ENCODE measurements at places on chromosomes 2 and 18. TPM values are rescaled to one million over a fixed set of nuclear protein-coding genes. Genes with fewer than 3 reads are reported as not detected.

- DNase-seq = no peak
These were observed 460.7 kb upstream of the FANCL start for GRCh38 chr2:58701688-58702301.

DNA sequence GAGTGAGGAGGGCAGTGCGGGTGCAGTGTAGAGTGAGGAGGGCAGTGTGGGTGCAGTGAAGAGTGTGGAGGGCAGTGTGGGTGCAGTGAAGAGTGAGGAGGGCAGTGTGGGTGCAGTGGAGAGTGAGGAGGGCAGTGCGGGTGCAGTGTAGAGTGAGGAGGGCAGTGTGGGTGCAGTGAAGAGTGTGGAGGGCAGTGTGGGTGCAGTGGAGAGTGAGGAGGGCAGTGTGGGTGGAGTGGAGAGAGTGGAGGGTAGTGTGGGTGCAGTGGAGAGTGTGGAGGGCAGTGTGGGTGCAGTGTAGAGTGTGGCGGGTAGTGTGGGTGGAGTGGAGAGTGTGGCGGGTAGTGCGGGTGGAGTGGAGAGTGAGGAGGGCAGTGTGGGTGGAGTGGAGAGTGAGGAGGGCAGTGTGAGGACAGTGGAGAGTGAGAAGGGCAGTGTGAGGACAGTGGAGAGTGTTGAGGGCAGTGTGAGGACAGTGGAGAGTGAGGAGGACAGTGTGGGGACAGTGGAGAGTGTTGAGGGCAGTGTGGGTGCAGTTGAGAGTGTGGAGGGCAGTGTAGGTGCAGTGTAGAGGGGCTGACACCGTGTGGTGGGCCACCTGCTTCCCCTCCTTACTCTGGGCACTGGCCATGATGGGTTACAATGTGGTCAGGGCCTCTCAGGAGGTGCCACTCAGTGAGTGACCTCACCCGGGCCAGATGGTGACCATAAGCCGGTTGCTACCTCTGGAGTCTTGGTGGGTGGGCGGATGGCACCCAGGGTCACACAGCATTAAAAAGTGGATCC, 28.5 kb downstream of the INPP4A start:
- no peak for DNase-seq

DNA sequence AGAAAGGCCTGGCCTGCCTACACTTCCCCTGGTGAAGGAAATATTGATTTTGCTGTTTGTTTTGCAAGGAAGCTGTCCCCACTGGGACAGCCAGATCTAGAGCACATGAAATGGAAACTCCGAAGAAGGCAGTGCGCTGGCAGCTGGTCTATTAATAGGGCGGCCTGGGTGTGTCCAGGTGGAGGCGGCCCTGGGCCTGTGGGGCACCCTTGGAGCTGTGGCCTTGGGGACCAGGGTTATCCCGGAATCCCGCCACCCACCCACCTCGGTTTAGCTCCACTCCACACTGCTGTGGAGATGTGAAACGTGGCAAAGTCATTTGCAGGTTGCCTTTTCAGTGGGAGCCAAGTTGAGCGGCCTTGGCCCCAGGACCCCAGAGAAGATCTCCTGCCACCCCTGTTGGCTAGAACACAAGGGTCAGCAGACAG, 204.3 kb downstream of the KLHL29 start:
- no peak for DNase-seq

- no peak for DNase-seq
These were observed 37.0 kb downstream of the RASGRP3 start for GRCh38 chr2:33513480-33513879.

DNA sequence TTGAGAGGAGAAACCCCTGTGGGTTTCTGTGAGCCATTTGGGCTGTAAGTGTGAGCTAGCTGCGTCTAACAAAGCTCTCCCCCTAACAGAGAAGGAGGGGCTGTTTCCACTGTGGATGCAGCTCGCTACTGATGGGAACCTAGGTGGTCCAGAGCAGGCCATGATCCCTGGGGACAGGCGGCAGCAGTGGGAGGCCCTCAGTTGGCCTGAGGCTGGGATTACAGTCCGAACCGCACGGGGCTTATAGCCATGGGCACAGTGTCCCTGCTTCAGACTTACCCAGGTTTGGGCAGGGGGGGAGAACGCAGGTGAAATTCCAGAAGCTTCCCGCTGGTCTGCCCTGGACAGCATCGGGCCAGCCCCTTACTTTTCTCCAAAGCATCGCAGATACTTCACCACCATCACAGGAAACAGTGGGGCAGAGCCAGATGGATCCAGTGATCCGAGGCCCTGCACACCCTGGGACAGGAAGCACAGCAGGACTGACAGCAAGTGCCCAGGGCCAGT, 139.4 kb downstream of the SEPTIN10 start:
- DNase-seq = no peak

ANKRD53 gene
- total RNA-seq = 1.3 TPM

GRCh38 chr2:109677835-109678580, 63.8 kb downstream of the SOWAHC start:
- no peak for DNase-seq

NT5DC4 gene
- total RNA-seq = not detected

TSPYL6 gene
- total RNA-seq = not detected

DSEL gene
- total RNA-seq = 1.2 TPM

- peak; percentile 80 for DNase-seq
These were observed 37.1 kb downstream of the ARHGEF4 start for GRCh38 chr2:130873700-130874346.

DNA sequence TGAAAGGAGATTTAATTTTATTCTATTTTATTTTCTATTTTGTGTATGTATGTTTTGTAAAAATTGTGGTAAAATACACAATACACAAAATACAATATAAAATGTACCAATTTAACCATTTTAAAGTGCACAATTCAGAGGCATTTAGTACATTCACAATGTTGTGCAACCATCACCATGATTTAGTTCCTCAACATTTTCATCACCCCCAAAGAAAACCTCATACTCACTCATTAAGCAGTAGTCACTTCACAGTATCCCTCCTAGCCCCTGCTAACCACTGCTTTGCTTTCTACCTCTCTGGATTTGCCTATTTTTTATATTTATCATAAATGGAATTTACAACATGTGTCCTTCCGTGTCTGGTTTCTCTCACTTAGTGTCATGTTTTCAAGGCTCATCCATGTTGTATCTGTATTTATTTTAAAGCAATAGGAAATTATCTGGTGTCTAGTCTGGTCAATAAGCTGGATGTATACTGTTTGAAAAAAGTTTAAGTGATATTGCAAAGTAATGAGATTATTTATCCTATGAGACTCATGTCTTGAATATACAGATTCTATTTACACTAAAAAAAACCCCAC, 77.9 kb upstream of the GLS start:
- DNase-seq = no peak

PARD3B gene
- 8.5 TPM for total RNA-seq

GRCh38 chr2:205543937-205544702, 138.2 kb upstream of the NRP2 start:
- no peak for DNase-seq

- DNase-seq = no peak
These were observed 86.0 kb downstream of the EPHA4 start for GRCh38 chr2:221486106-221486505.

CYS1 gene
- total RNA-seq = 0.92 TPM

- no peak for DNase-seq
These were observed 60.4 kb upstream of the TWIST2 start for GRCh38 chr2:238787501-238787900.

PRSS56 gene
- not detected for total RNA-seq

- no peak for DNase-seq
These were observed 557.6 kb upstream of the FANCL start for GRCh38 chr2:58798676-58799208.

TFCP2L1 gene
- total RNA-seq = not detected

RESP18 gene
- not detected for total RNA-seq

GRCh38 chr18:77478646-77479442, 229.2 kb downstream of the GALR1 start:
- peak; percentile 58 for DNase-seq

DNA sequence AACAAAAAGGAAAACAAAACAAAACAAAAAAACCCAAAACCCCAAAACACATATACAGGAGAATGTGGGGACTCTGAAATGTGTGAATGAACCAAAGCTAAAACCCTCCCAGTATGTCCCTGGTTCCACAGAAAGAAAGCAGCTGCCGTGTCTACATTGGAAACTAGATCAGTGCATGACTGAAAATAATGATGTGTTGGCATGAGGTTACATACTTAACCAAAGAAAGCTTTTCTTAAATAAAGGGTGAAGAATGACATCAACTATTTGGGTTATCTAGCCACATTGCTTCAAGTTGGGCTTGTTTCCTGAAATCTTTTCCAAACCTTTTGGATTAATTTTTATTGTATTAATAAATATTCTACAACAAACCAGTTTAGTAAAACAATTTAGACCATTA, 91.9 kb upstream of the FN1 start:
- DNase-seq = peak; percentile 73

DNA sequence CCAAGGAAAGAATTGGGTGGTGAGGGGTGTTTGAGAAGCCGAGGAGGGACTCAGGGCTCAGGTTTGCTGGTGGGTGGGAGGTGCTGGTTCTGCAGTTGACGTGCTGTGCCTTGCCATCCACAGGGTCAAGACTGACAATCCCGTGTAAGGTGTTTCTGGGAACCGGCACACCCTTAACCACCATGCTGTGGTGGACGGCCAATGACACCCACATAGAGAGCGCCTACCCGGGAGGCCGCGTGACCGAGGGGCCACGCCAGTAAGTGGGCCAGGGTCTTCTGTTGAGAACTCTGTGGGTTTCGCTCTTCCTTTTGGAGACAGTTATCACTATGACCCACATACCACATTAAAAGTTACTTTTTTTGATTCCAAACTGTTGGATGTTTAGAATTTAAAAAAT, 32.6 kb downstream of the IL1R2 start:
- no peak for DNase-seq

DNA sequence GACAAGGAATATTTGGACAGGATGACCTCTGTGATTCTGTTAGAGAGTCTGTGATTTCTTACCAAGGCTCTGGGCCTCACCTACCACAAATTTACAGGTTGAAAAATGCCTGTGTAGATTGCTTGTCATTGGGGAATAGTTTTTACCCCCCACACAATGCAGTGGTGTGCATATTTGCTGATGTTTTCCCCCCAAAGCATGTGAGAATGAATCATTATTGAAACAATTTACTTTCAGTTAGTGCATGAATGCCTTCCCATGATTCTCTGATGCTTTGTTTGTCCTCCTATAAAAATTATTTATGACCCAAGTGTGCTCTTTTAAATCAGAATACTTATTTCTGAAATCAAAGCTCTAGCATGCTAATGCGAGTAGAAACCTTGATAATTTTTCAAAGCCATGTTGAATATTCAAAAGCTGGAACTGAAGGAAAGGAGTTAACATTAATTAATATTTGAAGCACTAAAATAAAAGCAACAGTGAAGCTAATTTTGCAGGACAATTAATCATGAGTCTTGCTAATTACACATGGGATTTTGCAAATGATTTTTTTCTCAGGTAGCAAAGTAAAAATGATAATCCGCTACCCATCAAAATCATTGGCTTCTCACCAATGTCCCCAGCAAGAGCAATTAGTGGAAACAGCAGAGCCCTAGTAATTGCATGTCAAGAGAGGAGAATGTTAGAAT, 361.2 kb upstream of the HNRNPA3 start:
- DNase-seq = no peak

- DNase-seq = no peak
These were observed 53.7 kb downstream of the SLC4A3 start for GRCh38 chr2:219680958-219681693.

GRCh38 chr2:179939259-179939658, 67.8 kb downstream of the CWC22 start:
- no peak for DNase-seq

DNA sequence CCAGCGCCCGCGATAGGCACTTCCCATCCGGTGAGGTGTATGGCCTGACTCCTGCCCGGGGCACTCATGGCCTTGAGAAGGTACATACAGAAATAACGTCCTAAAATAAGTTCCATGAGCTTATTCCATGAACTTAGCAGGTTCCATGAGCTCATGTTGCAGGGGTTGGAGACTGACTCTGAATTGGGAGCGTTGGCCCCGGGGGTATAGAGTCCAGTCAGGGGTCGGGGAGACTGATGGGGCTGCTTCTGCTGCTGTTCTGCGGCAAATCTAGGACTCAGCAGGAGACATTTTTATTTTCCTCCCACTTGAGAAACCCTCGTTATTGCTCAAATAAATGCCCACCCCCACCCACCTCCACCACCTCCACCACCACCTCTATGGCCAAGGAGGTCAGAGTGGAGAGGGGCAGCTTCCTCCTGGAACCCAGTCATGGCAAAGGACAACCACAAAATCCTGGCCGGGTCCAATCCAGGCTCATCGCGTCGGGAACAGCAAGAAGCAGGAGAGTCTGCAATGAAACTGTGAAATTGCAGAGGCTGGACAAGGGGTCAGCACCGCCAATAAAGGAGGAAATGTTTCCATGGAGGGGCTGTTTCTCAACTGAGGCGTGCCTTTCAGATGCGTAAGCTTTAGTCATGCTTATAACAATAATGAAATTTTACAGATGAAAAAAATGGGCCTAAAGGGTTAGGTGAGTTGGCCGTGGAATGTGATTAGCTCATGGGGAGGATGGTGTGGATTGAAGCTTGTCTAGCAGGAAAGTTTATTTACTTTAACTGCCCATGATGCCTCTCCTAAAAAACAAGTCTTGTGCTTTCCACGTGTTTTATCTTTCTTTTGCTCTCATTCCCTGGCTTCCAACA, 136.6 kb upstream of the ALKAL2 start:
- DNase-seq = no peak

GRCh38 chr2:109615637-109616144, 1.5 kb downstream of the SOWAHC start:
- DNase-seq = no peak

- no peak for DNase-seq
These were observed 66.7 kb downstream of the SPATS2L start for GRCh38 chr2:200373231-200373630.

LIMS1 gene
- 56.8 TPM for total RNA-seq

CYRIA gene
- 2.2 TPM for total RNA-seq

DNA sequence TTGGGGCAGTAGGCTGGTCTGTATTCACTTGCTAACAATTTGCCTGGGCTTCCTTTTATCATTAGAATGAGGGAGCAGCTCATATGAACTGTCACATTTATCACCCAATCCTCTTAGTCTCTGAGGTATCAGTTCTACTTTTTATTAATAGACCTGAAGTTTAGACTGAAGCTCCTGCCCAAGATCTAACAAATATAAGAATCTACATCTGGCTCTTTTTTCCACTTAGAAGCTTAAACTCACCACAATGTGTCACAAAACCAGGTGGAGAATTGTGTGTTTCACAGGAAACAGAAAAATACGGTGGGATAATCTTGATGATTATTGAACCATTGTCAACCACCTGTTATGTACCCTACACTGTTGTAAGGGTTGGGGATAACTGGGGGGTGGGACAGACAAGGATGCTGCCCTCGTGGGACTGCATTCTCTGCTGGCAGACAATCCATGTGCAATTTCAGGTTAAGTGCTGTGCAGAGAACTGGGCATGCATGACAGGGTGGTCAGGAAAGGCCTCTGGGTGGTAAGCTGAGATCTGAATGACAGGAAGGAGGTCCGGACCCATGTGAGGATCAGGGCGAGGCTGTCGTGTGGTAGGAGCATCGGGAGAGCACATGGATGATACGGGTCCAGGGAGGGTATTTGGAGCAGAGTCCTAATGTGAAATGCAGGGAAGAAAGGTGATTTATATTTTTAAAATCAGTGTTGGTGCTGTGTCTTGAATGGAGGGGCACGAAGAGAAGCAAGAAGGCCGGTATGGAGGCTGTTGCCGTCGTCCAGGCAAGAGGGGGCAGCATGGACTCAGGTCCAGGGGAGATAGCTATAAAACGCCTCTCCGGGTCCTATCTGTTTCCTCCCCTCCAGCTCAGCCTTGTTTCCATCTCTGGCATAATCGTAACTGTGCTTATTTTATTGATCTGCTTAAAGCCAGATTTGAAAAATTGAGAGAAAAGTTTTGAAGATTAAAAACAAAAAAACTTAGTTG, 17.6 kb downstream of the MYL12B start:
- DNase-seq = no peak

NR4A2 gene
- total RNA-seq = 0.04 TPM

GRCh38 chr18:7635948-7636347, 68.8 kb downstream of the PTPRM start:
- no peak for DNase-seq
